ENCODE measurements at places on chromosomes 12 and 14. TPM values are rescaled to one million over a fixed set of nuclear protein-coding genes. Genes with fewer than 3 reads are reported as not detected.

GRCh38 chr12:132850291-132850690, 21.6 kb upstream of the GOLGA3 start:
- H3K27me3 ChIP-seq, result no peaks in the 10 kb centered on the region
- H3K4me3 ChIP-seq, result no peak overlapping the region
- no peaks in the 10 kb centered on the region for H3K4me1 ChIP-seq
- no peak for DNase-seq
- no peak overlapping the region for H3K27ac ChIP-seq
- peaks cover 64% of the 10 kb centered on the region for H3K36me3 ChIP-seq

DNA sequence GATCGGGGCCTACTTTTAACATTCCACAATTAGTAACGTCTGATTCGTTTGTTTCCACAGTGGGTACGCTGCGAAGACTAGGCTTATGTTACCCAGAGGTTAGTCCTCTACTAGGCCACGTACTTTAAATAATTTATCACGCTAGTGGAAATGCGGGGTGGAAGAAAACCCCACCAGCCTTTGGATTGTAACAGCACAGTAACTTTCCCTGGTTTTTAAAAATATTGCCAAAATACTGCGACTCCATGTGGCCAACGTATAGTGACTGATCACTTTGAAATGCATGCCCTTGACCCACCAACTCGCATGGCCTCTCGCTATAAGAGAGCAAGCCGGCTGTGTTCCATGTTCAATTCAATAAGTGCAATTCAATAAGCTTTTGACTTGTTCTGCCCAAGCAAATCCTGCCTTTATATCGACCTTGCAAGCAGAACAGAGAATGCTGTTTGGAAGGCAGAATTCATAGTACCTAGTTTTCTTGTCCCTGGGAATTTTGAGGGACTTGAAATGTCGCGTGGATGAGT, 882 bp upstream of the GTF2A1 start:
- peak overlapping the region; percentile 98 for H3K27ac ChIP-seq
- peak overlapping the region; percentile 89 for H3K4me3 ChIP-seq
- DNase-seq, result no peak
- H3K4me1 ChIP-seq, result peaks cover 13% of the 10 kb centered on the region
- peaks cover 30% of the 10 kb centered on the region for H3K36me3 ChIP-seq

DNA sequence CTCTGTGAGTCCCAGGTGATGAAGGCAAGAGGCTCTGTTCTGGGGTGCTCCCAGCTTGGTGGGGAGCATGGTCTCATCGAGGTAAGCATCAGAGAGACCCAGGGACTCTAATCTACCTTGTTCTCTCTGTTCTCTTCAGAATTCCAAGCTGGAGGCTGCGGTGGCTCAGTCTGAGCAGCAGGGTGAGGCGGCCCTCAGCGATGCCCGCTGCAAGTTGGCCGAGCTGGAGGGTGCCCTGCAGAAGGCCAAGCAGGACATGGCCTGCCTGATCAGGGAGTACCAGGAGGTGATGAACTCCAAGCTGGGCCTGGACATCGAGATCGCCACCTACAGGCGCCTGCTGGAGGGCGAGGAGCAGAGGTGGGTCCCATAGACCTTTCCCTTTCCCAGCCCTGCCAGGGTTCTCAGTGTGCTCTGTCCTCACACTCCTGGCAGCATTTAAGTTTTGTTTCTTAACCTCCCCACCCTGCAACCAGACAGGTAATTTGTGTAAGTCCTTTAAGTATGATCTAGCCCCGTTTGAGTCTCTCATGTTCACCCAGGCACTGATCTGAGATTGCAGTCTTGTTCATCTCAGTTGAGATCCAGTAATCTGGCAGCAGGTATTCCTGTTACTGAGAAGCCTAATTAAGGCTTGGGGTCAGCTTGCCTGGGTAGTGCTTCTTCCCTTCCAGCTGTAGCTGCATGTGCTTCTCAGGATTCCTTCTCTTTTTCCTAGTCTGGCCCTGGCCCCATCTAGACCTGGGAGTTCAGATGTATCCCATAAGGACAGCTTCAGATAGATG, 14.8 kb upstream of the KRT81 start:
- H3K36me3 ChIP-seq, result peaks cover 6% of the 10 kb centered on the region
- H3K27ac ChIP-seq, result no peak overlapping the region
- H3K27me3 ChIP-seq, result no peaks in the 10 kb centered on the region

The HAL gene
- total RNA-seq, result 1.4 TPM

GRCh38 chr12:88552610-88553079, 27.6 kb downstream of the KITLG start:
- peaks cover 38% of the 10 kb centered on the region for H3K4me1 ChIP-seq
- no peaks in the 10 kb centered on the region for H3K27me3 ChIP-seq
- H3K27ac ChIP-seq, result no peak overlapping the region
- no peak overlapping the region for H3K4me3 ChIP-seq

GRCh38 chr12:78403681-78404080, 460.9 kb upstream of the SYT1 start:
- H3K4me3 ChIP-seq, result no peak overlapping the region
- no peaks in the 10 kb centered on the region for H3K27me3 ChIP-seq
- H3K36me3 ChIP-seq, result no peaks in the 10 kb centered on the region
- no peak for DNase-seq
- peaks cover 4% of the 10 kb centered on the region for H3K4me1 ChIP-seq

The MANSC4 gene
- total RNA-seq, result not detected

GRCh38 chr12:57430112-57430930, 522 bp downstream of the R3HDM2 start:
- peak overlapping the region; percentile 95 for H3K4me3 ChIP-seq
- H3K36me3 ChIP-seq, result peaks cover 39% of the 10 kb centered on the region
- no peaks in the 10 kb centered on the region for H3K27me3 ChIP-seq
- peak overlapping the region; percentile 97 for H3K27ac ChIP-seq
- DNase-seq, result peak; percentile 71

DNA sequence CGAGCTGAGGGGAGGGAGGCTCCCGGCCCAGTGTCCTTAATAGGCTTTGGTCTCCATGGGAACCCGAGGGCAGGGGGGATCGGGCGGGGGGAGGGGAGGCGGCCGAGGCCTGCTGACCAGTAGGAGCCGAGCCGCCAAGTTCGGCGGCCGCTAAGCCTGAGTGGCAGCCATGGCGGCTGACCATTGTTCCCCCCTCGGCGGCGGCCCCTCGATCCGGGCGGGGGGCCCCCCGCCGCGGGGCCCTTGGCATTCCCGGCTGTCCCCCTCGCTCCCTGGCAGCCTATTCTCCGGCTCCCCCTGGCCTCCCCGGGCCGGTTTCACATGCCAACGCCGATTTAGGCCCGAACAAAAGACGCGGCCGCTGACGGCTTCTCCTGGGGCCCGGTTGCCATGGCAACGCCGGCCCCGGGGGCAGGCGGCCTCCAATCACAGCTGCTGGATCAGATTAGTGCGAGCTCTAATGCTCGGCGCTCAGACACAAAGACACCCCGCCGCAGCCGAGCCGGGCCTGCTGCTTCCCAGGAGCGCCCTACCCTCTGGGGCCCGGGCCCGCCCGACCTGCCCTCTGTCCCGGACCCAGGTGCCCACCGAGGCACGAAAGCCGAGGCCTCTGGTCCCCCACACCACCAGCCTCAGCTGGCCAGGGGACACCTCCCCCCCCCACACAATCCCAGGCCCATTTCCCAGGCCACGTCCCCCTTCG, 7.3 kb downstream of the MSI1 start:
- peaks cover 32% of the 10 kb centered on the region for H3K27me3 ChIP-seq
- H3K36me3 ChIP-seq, result peaks cover 2% of the 10 kb centered on the region
- H3K27ac ChIP-seq, result no peak overlapping the region
- no peak overlapping the region for H3K4me3 ChIP-seq
- DNase-seq, result no peak
- peaks cover 14% of the 10 kb centered on the region for H3K4me1 ChIP-seq

The RPAP3 gene
- 33.5 TPM for total RNA-seq

The MYG1 gene
- total RNA-seq, result 29.7 TPM

The ACOT4 gene
- 1.1 TPM for total RNA-seq

- no peaks in the 10 kb centered on the region for H3K27me3 ChIP-seq
- H3K4me3 ChIP-seq, result no peak overlapping the region
- no peak overlapping the region for H3K27ac ChIP-seq
- H3K36me3 ChIP-seq, result no peaks in the 10 kb centered on the region
- peaks cover 13% of the 10 kb centered on the region for H3K4me1 ChIP-seq
These were observed 95.7 kb downstream of the ESR2 start for GRCh38 chr14:64198486-64198885.

GRCh38 chr14:60241091-60241490, 7.9 kb upstream of the PPM1A start:
- no peak overlapping the region for H3K4me3 ChIP-seq
- no peak overlapping the region for H3K27ac ChIP-seq
- DNase-seq, result no peak
- H3K4me1 ChIP-seq, result no peaks in the 10 kb centered on the region
- H3K36me3 ChIP-seq, result no peaks in the 10 kb centered on the region

The ERG28 gene
- 30.9 TPM for total RNA-seq

DNA sequence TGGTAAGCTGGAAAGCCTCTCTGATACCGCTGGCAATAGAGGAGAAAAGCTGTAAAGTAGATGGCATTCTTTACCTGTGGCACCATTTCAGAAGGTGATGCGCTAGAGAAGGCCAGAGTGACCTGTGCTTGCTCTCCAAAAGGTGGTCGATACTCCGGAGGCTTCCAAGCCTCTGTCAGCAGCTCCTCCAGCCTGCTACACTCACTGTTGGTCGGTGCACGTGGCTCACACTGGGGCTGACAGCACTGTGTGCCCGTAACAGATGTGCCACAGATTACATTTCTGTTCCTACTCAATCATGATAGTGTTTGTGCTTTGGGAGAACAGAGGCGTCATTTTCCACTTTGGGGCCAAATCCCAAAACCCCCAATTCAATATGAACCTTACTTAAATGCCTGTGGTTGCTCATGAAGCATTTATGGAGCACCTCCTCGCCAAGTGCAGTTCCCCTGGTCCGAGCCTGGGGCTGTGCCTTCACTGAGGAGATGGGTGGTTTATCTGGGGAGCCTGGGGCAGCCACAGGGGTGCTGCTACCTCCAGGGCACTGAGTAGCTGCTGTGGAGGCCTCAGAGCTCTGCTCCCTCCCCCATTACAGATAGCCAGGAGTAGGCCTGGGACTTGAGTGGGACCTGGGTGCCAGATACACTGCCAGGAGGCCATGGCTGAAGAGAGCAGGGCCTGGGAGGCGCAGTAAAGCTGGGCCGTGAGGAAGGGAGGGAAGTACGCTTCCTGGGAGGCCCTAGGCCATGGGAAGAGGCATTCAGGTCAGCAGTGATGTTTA, 26.8 kb downstream of the CCNK start:
- no peak overlapping the region for H3K27ac ChIP-seq
- H3K4me3 ChIP-seq, result no peak overlapping the region
- no peak for DNase-seq
- H3K36me3 ChIP-seq, result peaks cover 58% of the 10 kb centered on the region

DNA sequence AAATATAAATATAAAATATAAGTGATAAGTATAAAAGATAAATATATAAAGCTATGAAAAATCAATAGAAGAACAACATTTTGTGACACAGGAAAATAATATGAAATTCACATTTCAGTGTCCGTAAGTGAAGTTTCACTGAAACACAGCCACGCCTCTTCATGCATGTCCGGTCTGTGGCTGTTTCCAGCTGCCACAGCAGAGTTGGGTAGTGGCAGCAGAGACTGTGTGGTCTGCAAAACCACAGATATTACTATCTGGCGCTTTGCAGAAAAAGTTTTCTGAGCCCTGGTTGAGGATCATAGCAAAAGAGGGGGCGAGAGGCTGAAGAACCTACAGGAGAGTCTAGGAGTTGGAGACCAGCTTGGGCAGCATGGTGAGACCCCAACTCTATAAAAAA, 780 bp downstream of the SERPINA4 start:
- H3K4me3 ChIP-seq, result peak overlapping the region; percentile 61
- H3K27me3 ChIP-seq, result no peaks in the 10 kb centered on the region
- DNase-seq, result no peak
- H3K36me3 ChIP-seq, result peaks cover 6% of the 10 kb centered on the region

The C12orf42 gene
- not detected for total RNA-seq

- no peak overlapping the region for H3K27ac ChIP-seq
- peaks cover 8% of the 10 kb centered on the region for H3K36me3 ChIP-seq
- H3K4me1 ChIP-seq, result peaks cover 35% of the 10 kb centered on the region
- no peaks in the 10 kb centered on the region for H3K27me3 ChIP-seq
These were observed 25.9 kb downstream of the FUT8 start for GRCh38 chr14:65438266-65438933.

GRCh38 chr14:105146976-105147635, 21.5 kb downstream of the JAG2 start:
- H3K27me3 ChIP-seq, result no peaks in the 10 kb centered on the region
- no peak for DNase-seq
- peaks cover 15% of the 10 kb centered on the region for H3K36me3 ChIP-seq
- H3K27ac ChIP-seq, result no peak overlapping the region

DNA sequence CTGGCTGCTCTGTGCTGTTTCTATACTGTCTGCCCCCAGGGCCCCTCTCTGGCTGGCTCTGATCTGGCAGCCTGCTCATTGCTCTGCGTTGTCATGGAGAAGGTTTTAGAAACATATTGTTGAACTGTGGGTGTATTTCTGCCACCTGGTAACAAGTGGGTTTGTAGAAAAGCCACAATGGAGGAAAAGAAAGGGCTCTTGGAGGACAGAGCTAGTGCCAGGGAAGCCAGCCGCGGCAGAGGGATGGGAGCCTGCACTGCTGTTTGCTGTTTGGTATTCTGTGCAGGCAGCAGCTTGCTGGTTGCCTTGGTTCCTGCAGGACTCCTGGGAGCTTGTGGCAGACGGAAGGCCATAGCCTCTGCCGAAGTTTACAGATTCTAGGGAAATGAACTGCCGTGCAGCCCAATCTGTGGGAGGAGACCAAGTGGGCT, 15.1 kb downstream of the CCDC177 start:
- DNase-seq, result no peak
- no peak overlapping the region for H3K4me3 ChIP-seq
- H3K27me3 ChIP-seq, result peaks cover 63% of the 10 kb centered on the region

- H3K27me3 ChIP-seq, result peaks cover 13% of the 10 kb centered on the region
- H3K27ac ChIP-seq, result no peak overlapping the region
- H3K4me1 ChIP-seq, result no peaks in the 10 kb centered on the region
- no peak for DNase-seq
These were observed 32.1 kb downstream of the CRACR2A start for GRCh38 chr12:3720772-3721171.

DNA sequence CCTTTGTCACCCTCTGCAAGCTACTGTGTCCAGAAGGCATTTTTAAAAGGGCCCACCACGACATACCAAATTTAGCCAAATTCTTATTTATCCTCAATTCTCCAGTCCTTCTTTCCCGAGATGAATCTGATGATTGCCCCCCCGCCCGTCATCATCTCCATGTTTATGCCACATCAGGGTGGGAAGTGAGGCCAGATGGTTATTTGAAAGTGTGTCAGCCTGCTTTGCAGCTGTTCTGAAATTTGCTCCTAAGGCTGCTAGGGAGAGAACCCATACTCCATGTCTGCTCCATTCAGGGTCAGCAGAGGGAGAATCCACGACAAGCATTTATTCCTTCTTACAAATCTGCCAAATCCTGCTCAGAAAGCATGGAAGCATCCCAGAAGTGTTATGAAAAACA, 337.8 kb downstream of the ADAMTS20 start:
- no peaks in the 10 kb centered on the region for H3K36me3 ChIP-seq
- no peaks in the 10 kb centered on the region for H3K4me1 ChIP-seq
- no peak overlapping the region for H3K4me3 ChIP-seq
- DNase-seq, result no peak

The OVCH1 gene
- not detected for total RNA-seq

DNA sequence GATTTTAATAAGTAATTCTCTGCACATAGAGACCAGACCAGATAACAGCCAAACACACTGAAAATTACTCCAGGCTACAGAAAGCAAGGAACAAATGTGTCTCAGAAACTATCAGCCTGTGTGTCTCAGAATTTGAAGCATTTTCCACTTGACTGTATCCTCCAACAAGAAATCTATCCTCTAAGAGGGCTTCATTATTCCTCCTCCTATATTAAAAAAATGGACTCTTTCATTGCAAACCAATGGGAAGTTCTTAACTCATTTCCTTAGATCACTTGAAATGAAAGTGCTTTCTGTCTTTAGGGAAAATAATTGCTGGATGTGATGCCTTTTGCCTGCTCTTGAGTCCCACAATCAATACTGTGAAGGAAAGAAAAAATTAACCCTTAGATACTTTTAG, 2.3 kb downstream of the ST8SIA1 start:
- no peak overlapping the region for H3K4me3 ChIP-seq
- H3K4me1 ChIP-seq, result no peaks in the 10 kb centered on the region
- peaks cover 7% of the 10 kb centered on the region for H3K36me3 ChIP-seq
- H3K27ac ChIP-seq, result no peak overlapping the region

The KRT7 gene
- total RNA-seq, result 2,828 TPM

Measured in Calu3 (cell line).